Stomach (tissue), 19 donors: ENCODE measurements at places on chromosomes 4 and X. TPM values are rescaled to one million over a fixed set of nuclear protein-coding genes. Genes with fewer than 3 reads are reported as not detected.

SOWAHB gene
- polyA plus RNA-seq = 2.0 TPM

SEL1L3 gene
- polyA plus RNA-seq = 16.6 TPM

PPARGC1A gene
- polyA plus RNA-seq = 2.9 TPM

DNA sequence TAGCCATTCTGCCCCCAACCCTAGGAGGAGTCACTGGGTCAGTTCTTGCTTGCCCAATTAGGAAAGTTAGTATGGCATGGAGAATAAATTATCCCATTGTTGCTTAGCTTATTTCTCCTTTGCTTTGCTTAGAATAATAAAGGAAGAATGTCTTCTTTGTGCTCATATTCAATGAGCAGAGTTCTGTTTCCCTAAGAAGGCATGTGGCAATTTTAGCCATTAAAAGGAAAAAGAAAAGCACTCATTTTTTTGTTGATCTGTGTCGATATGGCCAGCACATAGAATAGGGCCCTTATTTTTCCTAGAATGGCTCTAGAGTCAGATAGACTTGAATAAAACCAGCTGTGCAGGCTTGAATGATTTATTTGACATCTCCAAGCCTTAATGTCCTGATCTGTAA lies 166.4 kb upstream of the PPARGC1A start:
- DNase-seq = no peak

GRCh38 chr4:185559915-185560281 lies 24.6 kb upstream of the PDLIM3 start:
- DNase-seq = peak; percentile 47

SPIN2A gene
- polyA plus RNA-seq = 0.19 TPM

DNA sequence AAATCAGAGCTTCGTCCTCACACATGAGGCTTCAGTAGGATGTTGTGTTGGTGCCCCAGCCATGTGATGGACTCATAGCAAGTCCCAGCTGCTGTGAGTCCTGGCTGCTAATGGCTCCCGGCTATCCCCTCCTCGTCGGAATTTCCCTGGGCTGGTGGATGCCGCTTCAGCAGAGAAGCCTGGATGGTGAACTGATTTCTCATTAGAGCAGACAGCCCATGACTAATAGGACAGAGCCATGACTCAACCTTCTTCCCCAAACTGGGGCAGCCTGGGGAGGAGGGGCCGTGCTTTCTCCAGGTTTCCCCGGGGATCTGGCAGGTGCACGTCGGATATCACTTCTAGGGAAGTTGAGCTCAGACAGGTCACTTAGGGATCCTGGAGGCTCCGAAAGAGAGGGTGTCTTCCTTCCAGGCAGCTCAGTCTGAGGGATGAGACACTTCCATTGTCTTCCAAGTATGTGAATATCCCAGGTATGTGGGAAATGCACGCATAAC lies 112.7 kb downstream of the ASMT start:
- DNase-seq = no peak

DNA sequence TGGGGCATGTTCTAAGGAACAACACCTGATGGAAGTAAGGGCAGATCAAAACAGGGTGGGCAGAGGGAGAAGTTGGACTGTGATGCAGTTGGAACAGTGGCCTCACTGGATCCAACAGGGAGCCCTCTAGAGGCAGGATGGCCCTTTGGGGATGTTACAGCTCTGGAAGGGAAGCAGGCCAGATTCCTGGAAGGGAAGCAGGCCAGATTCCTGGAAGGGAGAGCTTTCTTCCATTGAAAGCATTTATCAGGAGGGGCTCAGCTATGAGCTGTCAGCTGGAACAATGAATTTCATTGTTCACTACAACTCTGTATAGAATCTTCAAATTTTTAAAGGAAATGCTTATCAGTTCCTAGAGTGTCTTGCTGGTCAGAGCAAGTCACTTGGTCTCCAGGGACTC lies 17.7 kb downstream of the IL15 start:
- peak; percentile 54 for DNase-seq

DNA sequence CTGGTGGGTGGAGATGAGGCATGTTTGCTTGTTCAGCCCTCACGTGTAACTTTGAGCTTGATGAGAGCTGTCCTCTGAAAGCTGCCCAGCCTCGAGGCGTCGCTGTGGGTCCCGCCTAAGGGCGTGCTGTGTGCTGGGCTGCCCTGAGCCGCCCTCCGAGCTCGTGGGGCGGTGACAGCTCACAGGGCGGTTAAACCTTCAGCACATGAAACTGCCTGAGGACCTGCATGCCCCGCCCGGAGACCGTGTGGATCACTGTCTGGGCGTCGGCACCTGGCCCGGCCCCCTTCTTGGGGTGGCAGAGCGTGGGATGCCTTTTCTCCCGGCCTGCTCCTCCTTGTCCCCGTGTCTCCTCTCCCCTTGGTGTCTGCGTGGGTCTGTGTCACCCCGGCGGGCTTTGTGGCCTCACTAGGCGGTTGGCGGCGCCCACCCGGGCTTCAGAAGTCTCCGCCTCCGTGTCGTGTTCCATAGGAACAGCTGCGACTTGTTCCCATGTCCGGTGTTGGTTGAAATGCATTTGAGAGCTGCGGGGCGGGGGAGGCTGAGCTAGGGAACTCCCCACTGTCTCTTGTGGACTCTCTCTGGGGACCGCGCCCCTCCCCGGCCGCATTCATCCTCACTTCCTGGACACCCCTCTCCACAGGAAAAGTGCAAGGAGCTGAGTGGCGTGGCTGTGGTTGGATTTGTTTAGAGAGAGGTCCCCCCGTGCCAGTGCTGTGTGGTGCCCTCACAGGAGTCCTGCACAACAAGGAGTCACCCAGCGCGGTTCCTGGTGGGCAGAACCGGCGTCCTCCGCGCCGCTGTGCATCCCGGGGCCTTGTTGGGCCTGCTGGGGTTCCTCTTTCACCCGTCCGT lies 6.8 kb downstream of the AKAP17A start:
- DNase-seq = peak; percentile 22

DNA sequence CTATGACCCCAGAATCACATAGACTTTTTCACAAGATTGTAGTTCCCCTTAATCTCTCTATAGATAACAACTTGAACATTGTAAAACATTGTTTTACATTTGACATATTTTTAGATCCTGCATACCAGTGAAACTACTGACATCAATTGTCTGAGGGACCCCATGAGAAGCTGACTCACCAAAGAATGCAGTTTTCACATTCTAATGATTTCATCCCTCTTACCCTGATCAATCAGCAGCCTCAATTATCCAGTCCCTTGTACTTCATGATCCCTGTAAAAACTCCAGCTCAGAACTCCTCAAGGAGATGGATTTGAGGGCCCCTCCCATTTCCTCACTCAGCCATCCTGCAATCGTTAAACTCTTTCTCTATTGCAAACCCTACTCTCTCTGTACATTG lies 411.0 kb upstream of the NDST3 start:
- no peak for DNase-seq

GRCh38 chr4:3188118-3188517 lies 60.8 kb upstream of the MSANTD1 start:
- DNase-seq = no peak

DNA sequence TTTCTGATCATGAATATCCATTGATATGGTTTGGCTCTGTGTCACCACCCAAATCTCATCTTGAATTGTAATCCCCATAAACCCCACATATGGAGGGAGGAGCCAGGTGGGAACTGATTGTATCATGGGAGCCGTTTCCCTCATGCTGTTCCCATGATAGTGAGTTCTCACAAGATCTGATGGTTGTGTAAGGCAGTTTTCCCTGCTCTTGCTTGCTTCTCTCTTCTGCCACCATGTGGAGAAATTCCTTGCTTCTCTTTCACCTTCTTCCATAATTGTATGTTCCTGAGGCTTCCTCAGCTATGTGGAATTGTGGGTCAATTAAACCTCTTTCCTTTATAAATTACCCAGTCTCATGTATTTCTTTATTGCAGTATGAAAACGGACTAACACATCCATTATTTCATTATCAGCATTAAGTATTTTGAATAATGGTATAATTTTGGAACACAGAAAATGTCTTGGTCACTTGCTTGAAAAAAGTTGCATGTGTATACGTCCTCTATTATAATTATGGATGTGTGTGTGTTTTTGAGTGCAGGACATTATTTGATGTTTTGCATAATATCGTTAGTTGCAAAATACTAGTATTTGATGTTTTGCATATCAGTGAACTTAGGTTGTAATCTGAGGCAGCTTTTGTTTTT lies 334.6 kb downstream of the PCDH10 start:
- DNase-seq = no peak

DNA sequence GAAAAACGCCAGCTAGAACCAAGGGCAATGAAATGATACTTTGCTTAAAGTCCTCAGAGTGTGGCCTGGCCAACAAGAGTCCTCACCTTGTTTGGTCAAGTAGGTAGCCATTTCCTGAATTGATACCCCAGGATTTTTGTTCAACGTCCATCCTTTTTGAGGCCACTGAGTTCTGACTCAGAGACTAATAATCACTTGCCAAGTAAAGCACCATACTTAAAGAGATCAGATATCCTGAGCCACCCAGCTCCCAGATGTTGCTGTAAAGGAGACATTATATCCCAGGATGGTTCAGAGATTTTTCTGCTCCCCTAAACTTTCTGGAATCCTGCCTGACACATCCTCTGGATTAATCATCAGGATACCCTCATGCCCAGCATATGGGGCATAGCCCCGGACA lies 190.9 kb downstream of the RAP1GDS1 start:
- DNase-seq = no peak

DNA sequence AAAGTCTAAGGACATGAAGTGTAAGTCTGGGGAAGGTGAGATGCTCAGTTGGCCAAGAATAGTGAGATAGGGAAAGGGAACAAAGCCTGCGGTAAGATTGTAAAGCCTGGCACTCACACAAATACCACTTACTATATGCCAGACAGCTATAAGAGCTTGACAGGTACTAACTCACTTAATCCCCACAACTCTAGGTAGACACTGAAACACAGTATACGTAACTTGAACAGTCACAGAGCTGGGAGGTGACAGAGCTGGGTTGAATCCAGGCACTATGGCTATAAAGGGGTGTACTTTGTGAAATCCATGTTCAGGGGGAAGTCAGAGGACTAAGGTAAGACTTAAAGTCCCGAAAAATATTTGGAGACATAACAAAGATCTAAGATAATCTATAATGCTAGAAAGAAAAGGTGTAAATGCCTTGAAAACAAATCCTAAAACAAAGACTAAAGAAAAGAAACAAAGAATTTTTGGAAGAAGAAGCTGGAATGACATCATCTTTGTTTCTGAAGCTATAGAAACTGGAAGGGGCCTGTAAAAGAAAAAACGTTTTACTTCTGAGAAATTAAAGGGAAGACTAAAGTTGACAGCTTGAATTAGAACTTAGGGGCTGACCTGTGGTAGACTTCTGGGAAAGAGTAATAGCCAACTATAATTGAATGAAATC lies 172.5 kb downstream of the PPP3CA start:
- DNase-seq = no peak

GRCh38 chrX:152930516-152930915 lies 32.6 kb downstream of the ZNF185 start:
- no peak for DNase-seq

UCP1 gene
- not detected for polyA plus RNA-seq

DNA sequence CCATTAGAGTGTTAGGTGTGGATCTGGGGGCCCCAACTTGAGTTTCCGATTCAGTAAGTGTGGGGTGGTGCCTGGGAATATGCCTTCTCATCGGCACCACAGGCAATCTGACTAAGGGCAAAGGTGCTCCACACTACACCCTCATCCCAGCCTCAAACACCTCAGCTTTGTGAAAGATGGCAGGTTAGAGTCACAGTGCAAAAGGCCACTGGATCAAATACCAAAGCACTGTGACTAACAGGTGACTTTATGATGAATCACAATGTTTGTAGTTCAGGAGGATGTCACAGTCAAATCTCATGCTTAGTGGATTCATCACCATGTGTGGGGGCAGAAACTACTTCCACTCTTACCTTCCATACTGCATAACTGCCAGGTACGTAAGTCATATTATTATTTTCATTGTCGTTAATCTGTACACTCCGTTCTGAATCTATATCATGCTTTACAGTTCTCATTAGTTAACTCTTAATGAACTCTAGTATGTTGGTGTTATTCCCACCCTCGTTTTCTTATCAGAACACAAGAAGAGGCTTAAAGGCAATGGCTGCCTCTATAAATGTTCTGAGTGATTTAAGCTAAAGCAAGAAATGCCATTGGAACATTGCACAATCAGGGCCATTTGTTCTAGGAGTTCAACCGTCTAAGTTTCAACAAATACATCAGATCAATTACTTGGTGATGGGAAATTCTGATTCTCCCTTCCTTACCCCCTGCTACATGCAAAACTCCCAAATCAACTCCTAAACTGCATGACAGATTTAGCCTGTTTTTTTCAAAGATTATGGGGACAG lies 50.2 kb downstream of the PRKG2 start:
- DNase-seq = peak; percentile 17

DNA sequence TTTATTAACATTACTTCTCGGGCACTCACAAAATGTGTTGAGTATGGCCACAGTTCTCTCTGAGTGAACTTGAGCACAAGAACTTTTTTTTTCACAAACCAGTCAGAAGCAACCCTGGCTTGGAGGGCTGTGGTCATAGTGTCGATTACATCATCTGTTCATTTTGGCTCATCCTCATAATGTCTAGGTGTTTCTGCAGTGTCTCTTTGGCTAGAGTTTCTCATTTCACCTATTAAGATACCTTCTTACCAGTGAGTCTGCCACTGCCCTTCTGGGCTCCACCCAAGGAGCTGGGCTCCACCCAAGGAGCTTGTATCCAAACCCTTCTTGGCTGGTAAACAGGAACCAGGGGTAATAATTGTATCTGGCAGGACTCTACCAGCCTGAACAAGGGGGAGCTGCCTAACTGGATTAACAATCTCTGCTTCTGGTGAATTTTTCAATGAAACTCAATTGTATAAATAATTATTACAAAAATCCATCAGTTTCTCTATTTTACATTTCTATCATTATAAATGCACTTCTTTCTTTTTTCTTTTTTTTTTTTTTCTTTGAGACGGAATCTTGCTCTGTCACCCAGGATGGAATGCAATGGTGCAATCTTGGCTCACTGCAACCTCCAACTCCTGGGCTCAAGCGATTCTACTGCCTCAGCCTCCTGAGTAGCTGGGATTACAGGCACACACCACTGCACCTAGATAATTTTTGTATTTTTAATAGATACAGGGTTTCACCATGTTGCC lies 667.7 kb upstream of the SLIT2 start:
- no peak for DNase-seq

GABRQ gene
- not detected for polyA plus RNA-seq

- DNase-seq = peak; percentile 64
Observed at GRCh38 chrX:108299101-108299591, 139.1 kb downstream of the COL4A6 start.

DNA sequence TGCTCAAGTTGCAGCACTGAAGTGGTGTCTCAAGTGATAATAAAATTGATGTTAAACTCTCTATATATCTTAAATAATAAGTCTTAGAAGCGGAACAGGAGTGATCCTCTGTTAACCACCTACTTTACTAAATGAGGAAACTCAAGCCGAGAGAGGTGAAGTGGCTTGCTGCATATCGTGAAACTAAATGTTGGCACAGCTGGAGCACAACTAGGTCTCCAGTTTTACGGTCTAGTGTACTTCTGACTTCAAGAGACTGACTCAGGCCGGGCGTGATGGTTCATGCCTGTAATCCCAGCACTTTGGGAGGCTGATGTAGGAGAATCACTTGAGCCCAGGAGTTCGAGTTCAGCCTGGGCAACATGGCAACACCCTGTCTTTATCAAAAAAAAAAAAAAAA lies 35.5 kb upstream of the PLS3 start:
- DNase-seq = no peak

GRCh38 chr4:42816880-42817400 lies 75.6 kb upstream of the GRXCR1 start:
- DNase-seq = no peak

GRCh38 chr4:94375364-94375763 lies 32.7 kb upstream of the HPGDS start:
- DNase-seq = no peak

- no peak for DNase-seq
Observed at GRCh38 chr4:155891058-155891457, 12.4 kb upstream of the TDO2 start.

- DNase-seq = no peak
Observed at GRCh38 chrX:71056867-71057266, 11.3 kb downstream of the SNX12 start.

DIPK2B gene
- polyA plus RNA-seq = 1.1 TPM

MAGEA1 gene
- polyA plus RNA-seq = not detected
